ENCODE measurements at places on chromosomes 16 and 17. TPM values are rescaled to one million over a fixed set of nuclear protein-coding genes. Genes with fewer than 3 reads are reported as not detected.
A peak's percentile ranks its signal among the peaks of the same experiment; 100 is the strongest.

GRCh38 chr16:20410121-20410723, 888 bp downstream of the ACSM5 start:
- H3K36me3 ChIP-seq, result no peaks in the 10 kb centered on the region
- no peaks in the 10 kb centered on the region for H3K27me3 ChIP-seq
- no peak overlapping the region for H3K4me3 ChIP-seq
- H3K27ac ChIP-seq, result no peak overlapping the region
- H3K4me1 ChIP-seq, result no peaks in the 10 kb centered on the region
- DNase-seq, result no peak

TPSG1 gene
- total RNA-seq, result 22.6 TPM

DPEP2 gene
- 12.4 TPM for total RNA-seq

- peaks cover 92% of the 10 kb centered on the region for H3K36me3 ChIP-seq
- H3K27ac ChIP-seq, result no peak overlapping the region
- DNase-seq, result no peak
- H3K27me3 ChIP-seq, result no peaks in the 10 kb centered on the region
- H3K4me1 ChIP-seq, result no peaks in the 10 kb centered on the region
- no peak overlapping the region for H3K4me3 ChIP-seq
Measured at GRCh38 chr16:87421003-87421912, 29.1 kb downstream of the MAP1LC3B start.

TBKBP1 gene
- total RNA-seq, result 5.4 TPM

DNA sequence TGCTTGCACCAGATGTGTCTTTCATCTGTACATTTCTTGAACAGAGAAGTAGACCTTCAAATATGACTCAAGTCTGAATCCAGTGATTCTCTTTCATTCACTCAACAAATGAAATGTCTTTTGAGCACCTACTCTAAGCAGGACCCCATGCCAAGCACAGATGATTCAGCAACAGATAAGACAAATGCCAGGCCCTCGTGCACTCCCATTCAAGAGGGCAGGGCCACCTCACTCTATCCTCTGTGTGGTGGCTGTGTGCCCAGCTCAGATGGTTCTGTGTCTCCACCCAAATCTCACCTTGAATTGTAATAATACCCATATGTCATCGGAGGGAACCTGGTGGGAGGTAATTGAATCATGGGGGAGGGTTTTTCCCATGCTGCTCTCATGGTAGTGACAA, 74.1 kb upstream of the NKD1 start:
- no peak overlapping the region for H3K27ac ChIP-seq
- H3K27me3 ChIP-seq, result no peaks in the 10 kb centered on the region
- H3K4me1 ChIP-seq, result no peaks in the 10 kb centered on the region
- no peak overlapping the region for H3K4me3 ChIP-seq
- no peaks in the 10 kb centered on the region for H3K36me3 ChIP-seq

RPGRIP1L gene
- 1.1 TPM for total RNA-seq

- DNase-seq, result peak; percentile 39
- H3K4me3 ChIP-seq, result no peak overlapping the region
- no peaks in the 10 kb centered on the region for H3K36me3 ChIP-seq
- no peak overlapping the region for H3K27ac ChIP-seq
Measured at GRCh38 chr16:49489686-49490320, 116.2 kb downstream of the C16orf78 start.

GRCh38 chr16:79862601-79863000, 262.1 kb upstream of the MAF start:
- no peaks in the 10 kb centered on the region for H3K4me1 ChIP-seq
- H3K27ac ChIP-seq, result no peak overlapping the region
- H3K36me3 ChIP-seq, result no peaks in the 10 kb centered on the region

GRCh38 chr16:69100071-69100691, 5.3 kb upstream of the HAS3 start:
- H3K4me3 ChIP-seq, result no peak overlapping the region
- H3K4me1 ChIP-seq, result no peaks in the 10 kb centered on the region
- no peak overlapping the region for H3K27ac ChIP-seq
- H3K36me3 ChIP-seq, result no peaks in the 10 kb centered on the region

MRC2 gene
- total RNA-seq, result 33.8 TPM

CDH8 gene
- not detected for total RNA-seq

DNA sequence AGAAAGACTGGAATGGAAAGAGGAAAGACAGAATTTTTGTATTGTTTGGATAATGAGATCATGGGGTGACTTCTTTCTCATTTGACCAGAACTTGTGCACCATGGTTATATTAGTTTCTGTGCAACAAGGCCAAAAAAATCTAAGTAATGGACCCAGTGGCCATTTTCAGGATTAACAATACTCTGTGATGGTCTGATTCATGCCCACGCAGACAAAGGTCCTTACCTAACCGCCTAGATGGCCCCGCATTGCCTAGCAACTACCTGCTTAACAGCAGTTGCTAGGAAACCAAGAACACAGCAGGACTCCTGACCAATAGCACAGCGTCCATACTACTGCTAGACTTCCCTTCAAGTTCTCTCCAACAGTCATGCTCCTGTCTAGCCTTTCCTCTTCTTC, 22.4 kb downstream of the MIS12 start:
- DNase-seq, result no peak
- no peak overlapping the region for H3K4me3 ChIP-seq
- no peaks in the 10 kb centered on the region for H3K4me1 ChIP-seq

- no peaks in the 10 kb centered on the region for H3K36me3 ChIP-seq
- H3K4me3 ChIP-seq, result no peak overlapping the region
- no peak for DNase-seq
- peaks cover 36% of the 10 kb centered on the region for H3K4me1 ChIP-seq
- H3K27ac ChIP-seq, result peak overlapping the region; percentile 45
Measured at GRCh38 chr16:11670171-11671131, 2.2 kb downstream of the SNN start.

DNA sequence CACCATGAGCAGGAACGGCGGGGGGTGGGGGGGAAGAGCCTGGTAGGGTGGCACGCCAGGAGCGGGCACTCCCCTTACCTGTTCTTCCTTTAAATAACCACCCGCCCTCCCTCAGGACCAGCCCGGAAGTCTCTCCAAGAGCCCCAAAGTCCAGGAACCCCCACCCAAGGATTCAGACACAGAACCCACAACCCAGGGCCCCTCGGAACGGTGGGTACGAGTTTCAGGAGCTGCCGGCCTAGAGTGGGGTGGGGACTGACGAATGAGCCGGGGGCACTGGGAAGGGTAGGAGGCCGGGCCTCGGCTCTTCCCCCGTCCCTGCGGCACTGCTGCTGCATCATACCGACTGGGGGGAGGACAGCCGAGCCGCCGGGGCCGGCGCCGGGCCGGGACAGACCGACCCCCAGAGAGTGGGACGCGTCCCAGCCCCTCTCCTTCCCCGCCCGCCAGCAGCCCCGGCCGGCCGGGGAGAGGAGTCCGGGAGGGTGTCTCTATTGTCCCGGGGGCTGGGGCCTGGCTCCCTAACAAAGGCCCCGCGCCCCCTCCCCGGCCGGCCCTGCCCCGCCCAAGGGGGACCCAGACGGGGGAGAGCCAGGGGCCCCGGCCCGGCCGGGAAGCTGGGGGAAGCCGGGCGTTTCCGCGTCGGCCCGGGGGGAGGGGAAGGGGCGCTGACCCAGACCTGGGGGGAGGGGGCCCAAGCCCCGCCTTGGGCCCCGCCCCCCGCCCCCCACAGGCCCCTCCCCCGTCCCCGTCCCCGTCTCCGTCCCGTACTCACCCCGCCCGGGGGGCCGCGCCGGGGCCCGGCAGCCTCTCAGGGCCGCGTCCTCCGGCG, 747 bp downstream of the ATXN7L3 start:
- peaks cover 34% of the 10 kb centered on the region for H3K36me3 ChIP-seq
- no peaks in the 10 kb centered on the region for H3K27me3 ChIP-seq
- peak overlapping the region; percentile 97 for H3K4me3 ChIP-seq
- no peaks in the 10 kb centered on the region for H3K4me1 ChIP-seq

Measured in Peyer's patch (tissue), 4 donors.